Activated CD8-positive, alpha-beta T cell treated with anti-CD3 and anti-CD28 coated beads for 36 hours (primary cell): ENCODE measurements at places on chromosomes 1 and 21.

GRCh38 chr1:244022311-244022710 lies 28.8 kb upstream of the ZBTB18 start:
- DNase-seq = no peak

- peak; percentile 66 for DNase-seq
These were observed 19.4 kb downstream of the HSD11B1 start for GRCh38 chr1:209723756-209724693.

DNA sequence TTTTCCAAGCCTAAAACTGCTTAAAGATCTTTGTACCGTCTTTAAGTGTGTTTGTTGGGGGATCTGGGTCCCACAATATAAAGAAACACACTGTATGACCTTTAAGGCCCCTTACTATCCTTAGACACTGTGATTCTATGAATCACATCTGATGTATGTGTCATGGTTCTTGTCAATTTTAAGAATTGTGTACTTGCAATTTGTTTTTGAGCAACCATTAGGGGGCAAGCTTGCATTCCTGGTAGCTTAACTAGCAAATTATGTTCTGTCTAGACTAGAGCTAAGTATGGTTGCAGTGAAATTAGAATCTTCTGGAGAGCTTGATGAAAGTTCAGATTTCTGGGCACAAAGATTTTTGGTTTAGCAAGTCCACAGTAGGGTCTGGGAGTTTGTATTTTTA lies 219.5 kb downstream of the TPR start:
- no peak for DNase-seq

GRCh38 chr21:44529503-44530125 lies 10.4 kb downstream of the KRTAP10-1 start:
- DNase-seq = no peak

DNA sequence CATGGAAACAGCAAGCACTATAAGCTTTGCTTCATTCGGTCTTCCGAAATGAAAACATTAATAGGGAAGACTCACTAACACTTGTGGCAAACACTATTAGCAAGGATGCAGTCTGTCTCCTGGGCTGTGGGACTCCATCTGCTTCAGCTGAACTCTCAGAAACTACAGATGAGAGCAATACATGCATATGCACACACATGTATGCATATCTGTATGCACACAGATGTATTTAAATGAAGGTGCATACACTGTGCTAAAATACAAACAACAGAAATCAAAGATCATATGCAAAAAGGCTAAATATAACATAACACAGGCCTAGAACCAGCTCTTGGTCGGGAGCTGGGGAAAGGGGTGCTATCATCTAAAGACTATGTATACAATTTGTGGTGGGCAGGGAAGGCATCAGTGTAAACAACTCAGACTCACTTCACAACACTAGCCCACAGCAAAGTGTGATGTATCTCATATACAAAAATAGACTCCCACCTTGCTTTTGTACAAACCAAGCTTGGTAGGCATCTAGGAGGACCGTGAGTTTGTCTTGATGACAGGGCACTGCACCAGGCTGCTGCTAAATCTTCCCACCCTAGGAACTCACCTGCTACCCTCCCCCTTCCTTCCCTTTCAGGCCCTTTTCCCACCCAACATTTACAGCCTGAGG lies 32.8 kb downstream of the CDC7 start:
- DNase-seq = no peak

DNA sequence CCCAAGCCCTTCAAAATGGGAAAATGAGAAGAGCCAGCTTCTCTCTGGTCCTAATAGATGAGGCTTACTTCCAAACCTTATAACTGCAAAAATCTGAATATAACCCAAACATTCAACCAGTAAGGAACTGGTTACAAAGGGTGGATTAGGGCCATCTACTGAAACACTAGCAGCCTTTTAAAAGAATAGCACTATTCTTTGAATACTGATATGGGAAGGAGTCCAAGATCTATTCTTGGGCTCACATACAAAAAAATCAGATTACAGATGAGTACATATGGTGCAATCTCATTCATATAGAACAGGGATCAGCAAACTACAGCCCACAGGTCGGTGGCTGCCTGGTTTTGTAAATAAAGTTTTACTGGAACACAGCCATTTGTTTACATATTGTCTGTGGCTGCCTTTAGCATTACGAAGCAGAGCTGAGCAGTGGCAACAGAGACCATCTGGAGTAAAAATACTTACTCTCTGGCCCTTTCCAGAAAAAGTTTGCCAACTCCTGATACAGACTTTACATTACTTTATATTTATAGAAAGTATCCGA lies 167.7 kb downstream of the ZSCAN20 start:
- no peak for DNase-seq

DNA sequence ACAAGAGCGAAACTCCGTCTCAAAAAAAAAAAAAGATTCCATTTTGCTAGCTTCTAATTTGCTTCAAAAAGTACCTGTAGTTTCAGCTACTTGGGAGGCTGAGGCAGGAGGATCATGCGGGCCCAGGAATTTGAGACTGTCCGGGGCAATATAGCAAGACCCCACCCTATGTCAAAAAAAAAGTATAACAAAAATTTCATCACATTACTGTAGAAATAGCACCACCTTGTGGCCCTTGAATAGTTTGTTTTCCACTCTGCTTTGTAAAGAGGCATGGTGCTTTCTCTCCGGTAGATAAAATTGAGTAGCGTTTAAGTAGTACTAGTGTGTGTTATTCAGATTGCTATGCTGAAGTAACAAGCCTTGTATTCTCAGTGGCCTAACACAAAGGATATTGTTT lies 18.2 kb upstream of the MSTO1 start:
- DNase-seq = peak; percentile 34

GRCh38 chr1:110525249-110525595 lies 6.2 kb upstream of the KCNA10 start:
- DNase-seq = no peak

- no peak for DNase-seq
These were observed 77.6 kb downstream of the CLSTN1 start for GRCh38 chr1:9746211-9746610.

GRCh38 chr1:17053086-17053684 lies 647 bp downstream of the SDHB start:
- no peak for DNase-seq

- DNase-seq = no peak
These were observed 206.4 kb upstream of the SGIP1 start for GRCh38 chr1:66327588-66327987.

DNA sequence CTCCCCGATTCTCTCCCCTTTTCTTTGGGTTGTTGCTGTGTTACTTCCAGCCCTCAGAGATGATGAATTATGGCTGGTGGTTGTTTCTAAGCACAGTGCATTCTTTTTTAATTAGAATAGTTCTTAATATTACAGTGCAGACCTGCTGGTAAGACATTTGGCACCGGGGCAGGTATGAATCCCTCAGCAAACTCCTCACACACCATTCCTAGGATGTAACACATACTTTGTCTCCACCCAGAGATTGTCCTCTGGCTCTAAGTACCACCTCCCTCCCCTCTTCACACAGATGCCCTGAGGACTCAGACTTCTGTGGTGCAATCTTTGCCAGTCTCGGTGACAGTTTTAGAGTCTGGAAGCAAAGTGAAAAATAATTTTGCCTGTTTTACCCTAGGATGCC lies 143.1 kb downstream of the HLX start:
- no peak for DNase-seq

DNA sequence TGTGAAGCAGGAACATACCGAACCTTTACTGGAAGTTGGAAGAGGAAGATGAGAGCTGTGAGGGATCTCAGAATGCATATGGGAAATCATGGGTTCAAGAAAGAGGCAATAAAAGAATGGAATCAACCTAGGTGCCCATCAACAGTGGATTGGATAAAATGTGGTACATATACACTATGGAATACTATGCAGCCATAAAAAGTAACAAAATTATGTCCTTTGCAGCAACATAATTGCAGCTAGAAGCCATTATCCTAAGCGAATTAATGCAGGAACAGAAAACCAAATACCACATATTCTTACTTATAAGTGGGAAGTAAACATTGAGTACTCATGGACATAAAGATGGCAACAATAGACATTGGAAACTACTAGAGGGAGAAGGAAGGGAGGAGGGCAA lies 40.4 kb downstream of the NIBAN1 start:
- no peak for DNase-seq

DNA sequence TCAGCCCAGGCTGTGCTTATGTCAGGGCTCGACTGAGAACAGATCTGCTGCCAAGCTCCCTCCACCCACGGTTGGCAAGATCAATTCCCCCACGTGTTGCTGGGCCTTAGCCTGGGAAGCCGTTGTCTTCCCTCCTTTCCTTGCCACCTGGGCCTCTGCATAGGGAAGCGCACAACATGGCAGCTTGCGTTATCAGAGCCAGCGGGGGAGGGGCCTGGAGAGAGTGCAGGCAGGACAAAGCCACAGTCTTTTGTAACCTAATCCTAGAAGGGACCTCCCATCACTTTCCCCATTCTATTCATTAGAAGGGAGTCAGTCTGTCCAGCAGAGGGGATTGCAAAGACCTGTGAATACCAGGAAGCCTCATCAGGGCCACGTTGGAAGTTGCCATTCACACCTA lies 17.0 kb upstream of the IGSF21 start:
- DNase-seq = no peak

GRCh38 chr1:7300893-7301663 lies 470.0 kb upstream of the VAMP3 start:
- no peak for DNase-seq

DNA sequence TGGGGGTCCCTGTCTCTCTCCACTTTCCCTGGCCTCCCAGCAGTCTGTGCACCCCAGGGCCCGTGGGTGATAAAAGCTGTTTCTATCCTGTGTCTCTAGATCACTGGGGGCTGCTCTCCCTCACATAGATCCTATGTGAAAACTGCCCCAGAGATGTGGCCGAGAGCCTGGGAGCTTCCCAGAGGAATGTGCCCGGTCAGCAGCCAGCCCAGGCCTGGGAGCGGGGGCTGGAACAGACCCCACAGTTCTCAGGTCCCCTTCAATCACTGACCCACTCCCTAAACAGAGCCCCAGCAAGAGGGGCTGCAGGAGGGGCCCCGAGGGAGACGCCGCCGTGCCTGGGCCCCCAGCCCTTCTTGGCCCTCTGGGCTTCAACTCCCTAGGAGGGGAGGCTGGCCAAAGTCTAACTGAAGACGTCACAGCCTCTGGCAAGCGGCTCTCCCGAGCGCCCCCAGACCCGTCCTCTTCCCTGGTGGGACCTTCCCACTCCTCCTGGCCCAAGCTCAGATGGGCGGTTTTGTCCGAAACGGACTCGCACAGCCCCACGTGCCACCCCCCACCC lies 403 bp downstream of the MXRA8 start:
- DNase-seq = no peak

DNA sequence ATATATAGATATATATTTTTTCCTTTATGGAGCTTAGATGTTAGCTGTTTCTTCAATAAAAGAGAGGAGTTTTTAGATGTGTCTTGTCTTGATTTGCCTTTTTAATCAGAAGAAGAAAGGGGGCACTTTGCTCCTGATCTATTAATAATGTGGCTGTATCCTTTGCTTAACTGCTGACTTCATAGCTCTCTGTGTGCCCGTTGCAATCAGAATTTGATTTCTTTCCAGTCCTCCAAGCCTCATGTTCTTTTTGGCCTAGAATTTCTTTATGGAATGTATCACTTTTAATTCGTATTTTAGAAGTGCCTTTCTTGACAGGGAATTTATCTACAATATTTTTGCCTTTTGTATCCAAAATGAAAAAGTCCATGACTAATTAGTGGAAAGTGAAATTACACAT lies 85.3 kb downstream of the C1orf21 start:
- no peak for DNase-seq

- DNase-seq = no peak
These were observed 52.0 kb downstream of the SLX9 start for GRCh38 chr21:44991538-44992483.

DNA sequence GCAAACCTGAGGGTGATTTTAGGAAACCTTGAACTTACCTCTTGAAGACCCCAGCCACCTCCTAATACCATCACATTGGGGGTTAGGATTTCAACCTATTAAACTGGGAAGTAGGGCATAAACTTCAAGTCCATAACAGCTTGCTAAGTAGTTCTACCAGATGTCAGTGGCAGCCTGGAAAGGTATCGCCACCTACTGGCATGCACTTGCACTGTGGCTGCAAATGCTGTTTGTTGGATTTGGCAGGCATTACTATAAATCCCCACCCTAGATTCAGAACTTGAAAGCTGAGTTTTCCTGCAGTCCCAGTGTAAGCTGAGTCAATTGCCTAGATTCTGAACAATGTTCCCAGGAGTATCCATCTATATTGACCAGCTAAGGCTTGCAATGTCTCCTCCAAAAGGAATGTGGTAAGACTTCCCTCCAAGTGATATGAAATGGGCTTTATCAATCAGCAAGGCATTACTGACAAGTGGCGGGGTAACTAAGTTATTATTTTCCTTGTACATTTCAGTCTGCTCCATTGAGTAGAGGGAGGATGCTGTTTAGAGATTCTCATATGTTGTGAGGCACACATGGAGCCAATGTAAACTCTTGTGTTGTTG lies 474.5 kb downstream of the PTPRC start:
- peak; percentile 81 for DNase-seq

GRCh38 chr1:175072099-175072951 lies 4.7 kb downstream of the TNN start:
- DNase-seq = peak; percentile 61

GRCh38 chr21:31684918-31685317 lies 25.4 kb downstream of the SOD1 start:
- no peak for DNase-seq

DNA sequence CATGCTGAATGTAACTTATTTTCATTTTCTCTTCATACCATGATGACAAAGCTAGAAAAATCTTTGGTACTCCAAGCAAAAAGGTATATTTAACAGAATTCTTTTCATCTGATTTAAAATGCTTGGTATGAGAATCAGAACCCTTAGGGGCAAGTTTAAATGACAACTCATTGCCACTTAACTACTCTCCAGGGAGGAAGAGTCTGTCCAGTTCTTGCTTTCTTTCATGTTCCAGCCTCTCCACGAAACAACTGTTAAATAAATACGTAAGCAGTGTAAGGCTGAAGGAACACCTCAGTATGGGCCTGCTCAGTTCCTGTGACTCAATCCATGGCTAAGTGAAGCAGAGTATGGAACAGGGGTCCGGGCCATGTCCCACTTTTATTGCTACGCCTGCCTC lies 1.6 kb downstream of the LCE2A start:
- DNase-seq = no peak

DNA sequence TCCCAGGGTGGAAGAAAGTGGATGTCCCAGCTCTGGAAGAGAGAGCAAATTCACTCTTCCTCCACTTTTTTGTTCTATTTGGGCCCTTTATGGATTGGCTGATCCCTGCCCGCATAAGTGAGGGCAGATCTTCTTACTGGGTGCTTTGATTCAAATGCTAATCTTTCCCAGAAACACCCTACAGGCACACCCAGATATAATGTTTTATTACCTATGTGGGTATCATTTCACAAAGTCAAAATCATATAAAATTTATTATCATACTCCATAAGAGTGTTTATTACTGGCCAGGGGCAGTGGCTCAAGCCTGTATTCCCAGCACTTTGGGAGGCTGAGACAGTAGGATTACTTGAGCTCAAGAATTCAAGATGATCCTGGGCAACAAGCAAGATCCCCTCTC lies 16.9 kb upstream of the PLA2G4A start:
- DNase-seq = no peak

- DNase-seq = no peak
These were observed 55.6 kb downstream of the SLX9 start for GRCh38 chr21:44995343-44995941.

- no peak for DNase-seq
These were observed 101.7 kb downstream of the PCBP3 start for GRCh38 chr21:45745256-45745655.

- DNase-seq = no peak
These were observed 24.4 kb downstream of the FTCD start for GRCh38 chr21:46130831-46131587.

- DNase-seq = no peak
These were observed 35.4 kb downstream of the RCSD1 start for GRCh38 chr1:167665469-167665868.

GRCh38 chr1:111786669-111787207 lies 31.0 kb downstream of the DDX20 start:
- DNase-seq = no peak
